ENCODE measurements at places on chromosomes 16 and 17.
A peak's percentile ranks its signal among the peaks of the same experiment; 100 is the strongest.

DNA sequence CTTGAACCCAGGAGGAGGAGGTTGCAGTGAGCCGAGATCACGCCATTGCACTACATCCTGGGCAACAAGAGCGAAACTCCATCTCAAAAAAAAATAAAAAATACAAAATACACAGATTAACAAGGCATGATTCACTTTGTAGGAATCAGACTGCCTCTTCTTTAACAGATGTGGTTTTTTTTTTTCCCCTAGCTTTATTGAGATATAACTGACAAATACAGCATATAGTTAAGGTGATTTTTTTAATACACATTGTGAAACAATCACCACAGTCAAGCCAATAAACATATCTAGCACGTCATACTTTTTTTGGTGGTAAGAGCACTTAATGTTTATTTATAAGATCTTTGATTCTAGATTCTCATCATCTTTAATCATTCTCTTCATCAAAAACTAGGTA is 87.8 kb downstream of the SPAG9 start:
- no peak for DNase-seq

DNA sequence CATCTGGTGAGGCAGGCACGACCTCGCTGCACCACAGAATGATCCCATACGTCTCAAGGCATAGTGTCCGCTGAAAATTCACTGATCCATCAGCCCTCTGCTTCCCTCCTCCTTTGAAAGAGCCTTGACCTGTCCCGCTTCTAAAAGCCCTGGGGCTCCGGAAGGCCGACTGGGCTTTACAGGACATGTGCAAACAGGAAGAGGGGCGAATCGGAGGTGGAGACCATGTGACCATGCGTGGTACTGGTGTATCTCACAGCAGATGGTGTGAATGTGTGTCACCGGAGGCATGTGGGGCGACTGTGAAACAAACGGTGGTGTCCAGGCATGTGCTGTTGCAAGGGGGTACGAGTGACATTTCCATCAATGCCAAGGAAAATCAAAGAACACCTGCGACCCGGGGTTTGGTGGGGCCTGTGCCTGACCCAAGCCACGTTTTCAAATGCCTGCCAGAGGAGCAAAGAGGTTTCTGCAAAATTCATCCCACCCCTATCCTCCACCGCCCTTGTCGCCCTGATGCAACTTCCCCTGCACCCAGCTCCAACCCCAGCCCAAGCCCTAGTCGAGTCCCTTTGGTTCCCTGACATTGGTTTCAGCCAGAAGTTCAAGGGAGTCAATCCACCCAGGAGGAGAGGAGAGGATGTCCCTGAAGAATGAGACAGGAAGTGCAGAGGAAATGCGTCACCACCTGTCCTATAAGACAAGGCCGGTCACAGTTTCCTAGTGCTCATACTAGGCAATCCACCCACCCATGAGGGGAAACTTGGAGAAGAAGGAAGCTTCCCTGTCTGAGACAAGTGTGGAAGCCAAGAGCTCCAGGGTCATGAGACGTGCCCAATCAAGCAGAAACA is 5.9 kb upstream of the KCNJ18 start:
- DNase-seq = no peak

DNA sequence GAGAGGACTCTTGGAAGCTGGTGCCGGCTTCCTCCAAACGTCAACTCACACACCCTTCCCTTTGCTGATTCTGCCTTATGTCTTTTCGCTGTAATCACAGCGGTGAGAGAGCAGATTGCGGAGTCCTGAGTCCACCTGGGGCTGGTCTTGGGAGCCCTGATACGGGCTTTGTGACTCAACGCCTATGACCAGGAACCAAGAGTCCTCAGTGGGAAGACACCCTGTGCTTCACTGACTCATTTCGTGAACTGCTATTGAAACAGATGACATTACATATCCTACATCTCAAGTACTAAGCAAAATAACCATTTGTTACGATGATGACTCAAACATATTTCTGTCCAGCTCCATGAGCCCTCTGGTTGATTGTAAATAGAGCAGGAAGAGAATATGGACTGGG is 90.7 kb upstream of the CREBBP start:
- peak; percentile 65 for DNase-seq

DNA sequence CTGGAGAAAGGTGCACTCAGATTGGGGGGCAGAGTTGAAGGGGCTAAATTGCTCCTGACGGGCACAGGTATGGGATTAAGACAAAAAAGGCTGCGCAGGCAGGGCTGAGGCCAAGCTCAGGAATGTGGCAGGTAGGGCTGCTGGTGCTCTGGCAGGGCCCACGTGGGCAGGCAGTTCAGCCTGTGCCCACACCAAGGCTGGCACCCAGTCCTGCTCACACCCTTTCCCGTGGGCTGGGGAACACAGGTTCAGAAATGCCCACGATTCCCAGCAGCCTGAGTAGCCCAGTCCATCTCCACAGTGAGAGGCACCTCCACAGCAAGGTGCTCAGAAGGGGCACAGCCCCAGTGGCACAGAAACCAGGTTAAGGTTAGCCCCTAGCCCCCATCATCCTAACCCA is 4.4 kb downstream of the HDAC5 start:
- DNase-seq = no peak

DNA sequence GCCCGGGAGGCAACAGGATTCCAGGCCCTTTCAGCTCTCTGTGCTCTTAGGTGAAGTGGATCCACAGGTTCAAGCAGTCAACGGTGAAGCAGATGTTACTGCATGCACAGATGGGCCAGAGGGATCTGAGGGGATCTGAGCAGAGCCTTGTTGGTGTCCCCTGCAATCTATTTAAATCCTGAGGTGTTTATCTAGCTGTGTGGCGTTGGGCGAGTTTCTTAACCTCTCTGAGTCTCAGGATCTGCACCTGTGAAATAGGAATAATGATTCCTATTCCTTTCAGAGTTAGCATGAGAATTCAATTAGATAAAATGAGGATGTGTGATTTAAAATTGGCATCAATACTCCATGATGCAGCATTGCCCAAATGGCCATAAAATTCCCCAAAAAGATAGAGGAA is 237.3 kb upstream of the CDH5 start:
- DNase-seq = no peak

DNA sequence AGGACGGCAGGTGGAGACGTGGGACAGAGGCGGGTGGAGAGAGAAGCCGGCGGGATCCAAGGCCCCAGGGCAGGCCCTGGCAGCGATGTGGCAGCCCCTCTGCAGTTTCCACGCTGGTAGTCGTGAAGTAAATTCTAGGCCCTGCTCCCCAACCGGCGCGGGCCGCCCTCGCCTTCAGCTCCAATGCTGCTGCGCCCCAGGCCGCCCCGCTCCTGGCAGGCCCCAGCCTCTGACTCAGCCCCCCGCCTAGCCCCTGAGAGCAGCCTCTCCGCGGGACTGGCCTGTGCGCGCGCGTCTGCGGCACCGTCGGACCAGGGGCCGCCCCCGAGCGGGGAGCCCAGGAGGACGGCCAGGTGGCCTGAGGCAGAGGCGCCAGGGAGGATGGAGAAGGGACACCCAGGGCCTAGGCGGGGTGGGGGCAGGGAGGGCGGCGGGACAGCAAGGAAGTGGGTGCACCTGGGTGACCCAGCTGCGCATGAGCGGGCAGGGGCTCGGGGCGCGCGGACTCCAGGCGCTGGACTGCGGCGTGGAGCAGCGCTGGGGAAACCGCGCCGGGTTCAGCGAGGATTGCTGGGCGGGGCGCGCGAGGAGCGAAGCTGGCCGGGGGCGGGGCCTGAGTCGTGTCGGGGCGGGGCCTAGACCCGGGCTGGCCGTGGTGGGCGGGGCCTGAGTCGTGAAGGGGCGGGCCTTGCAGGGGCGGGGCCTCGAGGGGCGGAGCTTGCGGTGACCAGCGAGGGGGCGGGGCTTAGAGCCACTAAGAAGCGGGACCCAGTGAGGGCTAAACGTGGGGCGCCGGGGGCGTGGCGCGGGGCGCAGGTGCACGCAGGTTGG is 29.6 kb downstream of the ZNF778 start:
- DNase-seq = peak; percentile 65

- no peak for DNase-seq
Measured at GRCh38 chr17:50766222-50767023, 895 bp downstream of the ANKRD40CL start.

- DNase-seq = no peak
Measured at GRCh38 chr17:78476973-78477372, 98.5 kb downstream of the PGS1 start.

DNA sequence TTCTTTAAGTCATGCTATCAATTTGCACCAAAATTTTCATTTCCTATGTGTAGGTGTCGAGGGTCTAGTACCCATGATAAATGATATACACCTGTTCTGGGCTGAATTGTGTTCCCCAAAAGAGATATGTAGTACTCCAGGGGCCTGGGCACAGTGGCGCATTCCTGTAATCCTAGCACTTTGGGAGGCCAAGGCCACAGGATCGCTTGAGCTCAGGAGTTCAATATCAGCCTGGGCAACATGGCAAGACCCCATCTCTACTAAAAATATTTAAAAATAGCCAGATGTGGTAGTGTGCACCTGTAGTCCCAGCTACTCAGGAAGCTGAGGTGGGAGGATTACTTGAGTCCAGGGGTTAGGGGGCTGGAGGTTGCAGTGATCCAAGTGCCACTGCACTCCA is 23.5 kb upstream of the KANSL1 start:
- no peak for DNase-seq

DNA sequence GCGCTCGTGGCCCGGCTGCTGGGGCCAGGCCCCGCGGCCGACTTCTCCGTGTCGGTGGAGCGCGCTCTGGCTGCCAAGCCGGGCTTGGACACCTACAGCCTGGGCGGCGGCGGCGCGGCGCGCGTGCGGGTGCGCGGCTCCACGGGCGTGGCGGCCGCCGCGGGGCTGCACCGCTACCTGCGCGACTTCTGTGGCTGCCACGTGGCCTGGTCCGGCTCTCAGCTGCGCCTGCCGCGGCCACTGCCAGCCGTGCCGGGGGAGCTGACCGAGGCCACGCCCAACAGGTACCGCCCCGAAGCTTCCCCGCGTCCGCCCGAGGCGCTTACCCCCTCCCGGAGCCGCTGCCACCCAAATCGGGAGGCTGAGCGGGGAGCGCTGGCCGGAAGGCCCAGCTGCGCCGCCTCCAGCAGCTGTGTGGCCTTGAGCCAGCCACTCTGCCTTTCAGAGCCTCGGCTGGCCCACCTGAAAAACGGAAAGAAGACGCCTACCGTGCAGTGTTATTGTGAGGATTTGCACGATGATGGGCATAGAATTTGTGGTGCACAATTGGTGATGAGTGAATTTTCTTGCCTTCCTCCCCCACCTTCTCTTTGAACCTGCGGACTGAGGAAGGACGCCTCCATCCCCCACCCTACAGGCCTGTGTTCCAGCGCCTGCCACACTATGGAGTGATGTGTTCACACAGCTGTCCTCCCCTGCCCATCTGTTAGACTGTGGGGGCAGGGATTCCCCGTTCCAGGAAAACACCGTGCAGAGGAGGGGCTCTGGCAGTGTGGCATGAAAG is 523 bp downstream of the NAGLU start:
- DNase-seq = peak; percentile 62

GRCh38 chr17:49494399-49494985 is 601 bp upstream of the NGFR start:
- DNase-seq = no peak

GRCh38 chr16:85611444-85612190 is 1.5 kb upstream of the GSE1 start:
- DNase-seq = peak; percentile 39

GRCh38 chr17:70987867-70988340 is 818.6 kb downstream of the KCNJ2 start:
- no peak for DNase-seq

GRCh38 chr17:35740997-35741931 is 9.8 kb downstream of the RASL10B start:
- no peak for DNase-seq

GRCh38 chr17:37064206-37064605 is 115.5 kb downstream of the AATF start:
- DNase-seq = no peak

DNA sequence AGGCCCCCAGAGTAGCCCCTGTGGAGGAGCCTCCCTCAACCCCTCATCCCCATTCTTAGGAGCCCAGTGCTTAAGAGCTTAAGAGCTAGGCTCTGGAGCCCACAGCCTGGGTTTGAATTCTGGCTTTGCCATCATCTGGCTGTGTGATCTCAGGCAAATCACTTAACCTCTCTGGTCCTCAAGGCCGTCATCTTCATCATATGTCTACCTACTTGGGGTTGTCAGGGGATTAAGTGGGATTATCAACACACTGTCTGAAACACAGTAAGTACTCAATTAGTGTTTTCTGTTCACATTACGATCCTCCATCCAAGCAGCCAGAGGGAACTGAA is 4.8 kb downstream of the SREBF1 start:
- DNase-seq = no peak

GRCh38 chr17:27824176-27824715 is 23.9 kb upstream of the NOS2 start:
- DNase-seq = no peak

DNA sequence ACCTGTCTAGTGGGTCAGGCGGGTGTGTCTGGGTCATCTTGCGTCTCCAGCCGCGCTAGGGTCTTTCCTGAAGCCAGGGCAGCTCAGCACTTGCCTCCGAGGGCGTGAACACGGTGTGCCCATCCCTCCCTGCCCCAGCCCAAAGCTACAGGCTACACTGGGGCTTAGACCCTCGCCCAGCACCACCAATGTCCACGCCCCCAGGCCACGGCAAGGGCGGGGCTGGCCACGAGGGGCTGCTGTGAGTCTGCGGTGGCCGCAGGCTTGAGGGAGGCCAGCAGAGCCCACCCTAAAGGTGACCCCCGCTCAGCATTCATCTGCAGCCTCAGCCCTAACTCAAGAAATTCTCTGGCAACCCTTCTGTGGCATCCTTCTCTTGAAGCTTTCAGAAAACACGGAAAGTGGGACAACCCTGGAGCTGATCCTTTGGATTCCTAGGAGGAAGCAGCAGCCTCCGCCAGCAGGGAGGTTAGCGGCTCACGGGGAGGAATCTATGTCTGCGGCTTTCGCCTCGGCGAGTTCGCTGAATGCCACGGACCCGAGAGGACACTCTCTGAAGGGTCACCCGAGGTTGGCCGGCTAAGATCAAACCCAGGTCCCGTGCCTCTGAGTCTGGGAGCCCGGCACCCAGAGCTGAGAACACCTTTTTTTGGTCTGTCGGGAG is 41.7 kb downstream of the TIMM22 start:
- DNase-seq = no peak

DNA sequence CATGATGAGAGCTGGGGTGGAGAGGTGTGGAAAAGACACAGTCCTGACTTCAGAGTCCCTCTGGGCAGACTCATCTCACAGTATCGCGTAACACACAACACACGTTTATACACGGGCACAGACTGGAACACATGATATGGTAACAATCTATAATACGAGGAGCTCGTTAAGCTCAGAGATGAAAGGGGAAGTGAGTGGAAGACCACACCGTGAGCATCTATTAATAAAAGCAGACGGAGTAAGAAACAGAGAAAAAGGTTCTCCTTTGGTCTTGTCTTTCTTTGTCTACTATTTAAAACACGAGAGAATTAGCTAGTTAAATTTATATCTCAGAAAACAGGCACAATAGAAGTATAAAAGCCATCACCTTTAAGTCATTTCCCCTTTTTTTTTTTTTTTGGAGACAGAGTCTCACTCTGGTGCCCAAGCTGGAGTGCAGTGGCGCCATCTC is 13.5 kb downstream of the ANKRD11 start:
- no peak for DNase-seq

DNA sequence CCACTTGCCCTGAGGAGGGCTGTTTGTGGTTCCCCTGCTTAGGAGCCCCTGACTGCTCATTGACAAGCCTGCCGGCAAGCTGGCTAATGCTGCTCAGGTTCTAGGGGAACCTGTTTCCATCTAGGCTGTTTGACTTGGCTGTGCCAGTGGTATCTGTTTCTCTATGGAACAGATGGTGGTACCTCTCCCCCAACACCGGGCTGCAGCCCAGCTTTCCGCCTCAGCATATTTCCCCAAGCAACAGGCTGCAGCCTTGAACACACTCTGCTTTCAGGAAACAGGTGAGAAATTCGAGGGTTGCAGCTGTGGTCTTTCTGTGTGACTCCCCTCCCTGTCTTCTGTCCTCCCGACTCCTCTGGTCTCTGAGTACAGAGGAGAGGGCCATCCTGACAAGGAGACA is 132.3 kb downstream of the TMEM132E start:
- DNase-seq = no peak

All from AG04450 (cell line).